ENCODE measurements at places on chromosomes 5 and 9.

DNA sequence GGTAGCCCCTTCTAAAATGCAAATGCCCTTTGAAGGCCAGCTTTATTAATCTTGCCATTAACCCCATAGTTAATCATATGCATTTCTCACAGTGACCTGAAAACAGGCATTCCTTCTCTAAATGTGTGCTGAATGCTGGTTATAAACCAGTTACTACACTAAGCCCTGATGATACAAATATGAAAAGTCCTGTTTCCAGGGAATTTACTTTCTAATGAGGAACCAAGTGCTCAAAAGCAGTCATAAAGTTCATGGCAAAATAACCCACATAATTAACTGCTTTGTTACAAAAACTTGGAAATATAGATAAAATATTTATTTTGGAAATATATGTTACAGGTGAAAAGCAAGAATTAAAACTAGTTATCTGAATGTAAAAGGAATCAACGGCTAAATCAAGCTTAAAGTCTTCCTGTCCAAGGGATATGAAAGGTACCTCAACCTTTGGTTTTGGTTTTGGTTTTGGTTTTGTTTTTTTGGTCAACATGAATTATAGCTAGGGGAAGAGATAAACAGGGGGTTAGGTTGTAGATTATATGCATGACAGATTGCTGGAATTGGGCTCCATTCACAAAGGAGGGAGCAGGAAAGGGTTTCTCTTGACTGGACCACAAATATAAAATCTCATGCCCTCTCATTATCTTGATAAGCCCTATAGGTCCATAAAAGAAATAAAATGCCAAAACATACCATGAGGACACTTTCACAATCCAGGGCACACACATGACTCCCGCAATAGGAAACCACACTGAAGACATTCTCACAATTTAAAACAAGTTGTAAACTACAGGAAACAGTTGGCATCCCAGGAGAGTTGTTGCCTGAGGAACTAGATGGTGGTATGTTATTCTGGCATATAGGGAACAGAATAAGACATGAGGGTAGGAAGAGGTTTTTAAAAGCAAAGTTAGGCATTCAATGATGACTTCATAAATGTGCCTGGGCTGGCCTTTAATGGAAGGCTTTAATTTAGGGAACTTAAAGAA is 46.7 kb upstream of the MACIR start:
- no peak for DNase-seq
- H3K27ac ChIP-seq = peak overlapping the region; percentile 92
- peak overlapping the region; percentile 72 for H3K4me3 ChIP-seq

DNA sequence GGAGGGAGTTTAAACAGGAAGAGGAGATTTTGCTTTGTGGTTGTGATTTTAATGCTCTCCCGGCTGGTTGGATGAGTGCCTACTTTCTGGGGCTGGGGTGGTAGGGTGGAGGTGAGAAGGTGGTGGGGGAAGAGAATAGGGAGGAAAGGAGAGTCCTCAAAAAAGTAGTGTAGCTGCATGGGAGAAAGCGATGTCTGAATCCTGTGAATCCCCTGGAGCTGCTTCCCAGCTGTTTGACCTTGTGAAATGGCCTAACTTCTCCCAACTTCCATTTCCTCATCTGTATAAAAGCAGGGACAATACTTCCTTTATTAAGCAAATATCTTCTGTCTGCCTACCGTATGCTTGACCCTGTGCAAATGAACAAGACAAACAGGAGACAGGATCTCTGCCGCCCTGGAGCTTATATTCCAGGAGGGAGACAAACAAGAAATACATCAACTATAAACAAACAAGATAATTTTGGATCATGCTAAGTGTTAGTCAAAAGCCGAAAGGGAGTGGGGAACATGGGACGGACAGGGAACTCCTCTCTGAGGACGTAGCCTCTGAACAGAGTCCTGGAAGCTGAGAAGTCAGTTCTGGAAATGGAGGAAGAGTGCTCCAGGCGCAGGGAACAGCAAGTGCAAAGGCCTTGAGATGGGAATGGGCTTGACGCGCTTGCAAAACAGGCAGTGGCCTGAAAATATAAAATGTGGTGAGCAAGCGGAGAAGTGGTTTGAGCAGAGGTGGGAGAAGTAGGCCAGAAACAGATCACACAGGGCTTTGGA is 103.5 kb downstream of the SPRY4 start:
- peaks cover 5% of the 10 kb centered on the region for H3K36me3 ChIP-seq
- peaks cover 4% of the 10 kb centered on the region for H3K27me3 ChIP-seq
- H3K27ac ChIP-seq = no peak overlapping the region
- DNase-seq = no peak
- no peak overlapping the region for H3K4me3 ChIP-seq
- H3K4me1 ChIP-seq = peaks cover 14% of the 10 kb centered on the region

- no peaks in the 10 kb centered on the region for H3K4me1 ChIP-seq
- no peak overlapping the region for H3K4me3 ChIP-seq
- H3K27ac ChIP-seq = no peak overlapping the region
- no peaks in the 10 kb centered on the region for H3K36me3 ChIP-seq
- DNase-seq = no peak
Measured at GRCh38 chr9:116497095-116497890, 189.8 kb upstream of the TRIM32 start.

GRCh38 chr5:116964438-116964837 is 389.8 kb upstream of the SEMA6A start:
- no peak overlapping the region for H3K27ac ChIP-seq
- DNase-seq = no peak
- H3K36me3 ChIP-seq = no peaks in the 10 kb centered on the region
- H3K27me3 ChIP-seq = no peaks in the 10 kb centered on the region
- no peak overlapping the region for H3K4me3 ChIP-seq

DNA sequence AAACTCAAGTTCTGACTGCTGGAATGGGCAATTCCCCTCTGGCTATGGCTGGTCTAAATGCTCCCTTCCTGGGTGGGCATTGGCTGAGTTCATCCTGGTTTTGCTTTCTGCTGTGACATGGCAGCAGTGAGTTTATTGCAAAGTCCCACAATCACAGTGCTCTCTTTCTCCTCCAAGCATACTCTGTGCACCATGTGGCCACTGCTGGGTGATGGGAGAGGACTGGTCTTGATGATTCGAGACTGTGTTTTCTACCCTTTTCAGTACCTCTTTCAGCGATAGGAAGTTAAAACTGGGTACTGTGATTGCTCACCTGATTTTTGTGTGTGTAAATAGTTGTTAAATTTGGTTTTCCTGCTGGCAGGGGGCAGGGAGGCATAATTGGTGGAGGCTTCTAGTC is 49.7 kb downstream of the FER start:
- H3K27ac ChIP-seq = no peak overlapping the region
- DNase-seq = no peak
